ENCODE measurements at places on chromosomes 6 and 20. TPM values are rescaled to one million over a fixed set of nuclear protein-coding genes. Genes with fewer than 3 reads are reported as not detected.
A peak's percentile ranks its signal among the peaks of the same experiment; 100 is the strongest.

PEDS1 gene
- 31.3 TPM for total RNA-seq

OR2H1 gene
- not detected for total RNA-seq

SOD2 gene
- total RNA-seq, result 64.0 TPM

OPRM1 gene
- total RNA-seq, result not detected

CTAGE9 gene
- not detected for total RNA-seq

DNA sequence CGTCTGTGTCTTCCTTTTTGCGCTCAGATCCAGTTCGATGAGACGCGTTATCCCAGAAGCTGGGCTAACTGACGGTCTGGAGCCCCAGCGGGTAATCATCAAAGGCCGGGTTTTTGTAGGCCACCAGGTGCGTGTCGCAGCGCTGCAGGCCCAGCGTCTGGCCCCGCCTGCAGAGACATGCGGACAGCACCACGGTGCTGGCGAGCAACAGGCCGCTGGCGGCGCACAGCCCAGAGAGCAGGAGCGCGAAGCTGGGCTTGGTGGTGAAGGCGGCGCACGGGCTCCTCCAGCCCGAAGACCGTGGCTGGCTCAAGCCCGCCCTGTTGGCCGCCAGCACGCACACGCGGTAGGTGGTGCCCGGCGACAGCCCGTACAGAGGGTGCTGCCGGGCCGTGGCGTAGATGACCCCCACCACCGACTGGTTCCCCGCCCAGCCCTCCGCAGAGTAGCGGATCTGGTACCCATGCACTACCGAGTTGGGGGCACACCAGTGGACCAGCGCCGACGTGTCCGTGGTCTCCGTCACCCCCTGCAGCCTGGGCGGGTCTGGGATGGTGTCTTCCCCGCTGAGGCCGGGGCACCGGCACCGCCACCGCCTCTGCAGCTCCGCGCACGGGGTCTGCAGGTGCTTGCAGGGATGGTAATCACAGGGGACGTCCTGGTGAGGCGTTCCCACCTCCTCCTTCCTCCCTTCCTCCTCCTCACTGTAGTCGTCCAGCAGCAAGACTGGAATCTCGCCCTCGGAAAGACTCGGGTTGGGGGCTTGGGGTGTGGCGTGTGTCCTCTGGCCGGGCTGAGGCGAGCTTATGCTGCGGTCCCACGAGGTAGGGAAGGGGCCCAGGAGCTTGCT lies 12.7 kb downstream of the LRRN4 start:
- H3K4me1 ChIP-seq, result no peaks in the 10 kb centered on the region
- no peak overlapping the region for H3K27ac ChIP-seq
- H3K27me3 ChIP-seq, result no peaks in the 10 kb centered on the region
- H3K4me3 ChIP-seq, result no peak overlapping the region
- peaks cover 35% of the 10 kb centered on the region for H3K36me3 ChIP-seq

GRCh38 chr20:34322267-34323105 lies 19.3 kb upstream of the AHCY start:
- H3K36me3 ChIP-seq, result no peaks in the 10 kb centered on the region
- peaks cover 18% of the 10 kb centered on the region for H3K27me3 ChIP-seq
- H3K4me3 ChIP-seq, result no peak overlapping the region
- DNase-seq, result no peak

DNA sequence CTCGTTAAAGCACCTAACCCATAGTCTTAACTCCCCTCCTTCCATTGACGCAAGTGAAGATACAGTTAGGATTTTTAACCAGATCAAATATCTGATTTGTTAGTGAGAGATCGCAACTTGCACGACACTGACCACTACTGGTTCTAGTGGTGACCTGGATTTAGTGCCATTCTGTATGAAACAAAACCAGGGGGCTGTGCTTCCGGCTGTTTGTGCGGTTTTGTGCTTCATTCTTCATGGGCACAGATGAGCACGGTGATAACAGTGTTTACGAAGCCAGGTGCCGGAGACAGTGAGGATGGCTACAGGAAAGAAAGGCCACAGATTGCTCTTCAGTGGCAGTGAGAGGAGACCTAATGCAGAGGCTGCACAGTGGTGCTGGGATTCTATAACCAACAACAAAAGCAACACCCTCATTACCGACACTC lies 75.5 kb downstream of the NOL4L start:
- peaks cover 51% of the 10 kb centered on the region for H3K36me3 ChIP-seq
- H3K4me3 ChIP-seq, result peak overlapping the region; percentile 68
- peaks cover 81% of the 10 kb centered on the region for H3K4me1 ChIP-seq
- DNase-seq, result peak; percentile 77
- peak overlapping the region; percentile 86 for H3K27ac ChIP-seq

- H3K4me1 ChIP-seq, result no peaks in the 10 kb centered on the region
- no peak overlapping the region for H3K27ac ChIP-seq
- no peaks in the 10 kb centered on the region for H3K36me3 ChIP-seq
- H3K4me3 ChIP-seq, result no peak overlapping the region
- DNase-seq, result no peak
These were observed 36.5 kb downstream of the ATP9A start for GRCh38 chr20:51731731-51732095.

- H3K36me3 ChIP-seq, result no peaks in the 10 kb centered on the region
- DNase-seq, result no peak
- H3K4me1 ChIP-seq, result peaks cover 11% of the 10 kb centered on the region
These were observed 332.0 kb downstream of the BTBD9 start for GRCh38 chr6:38307740-38308139.

GRCh38 chr20:7897781-7898364 lies 42.4 kb downstream of the HAO1 start:
- no peak overlapping the region for H3K4me3 ChIP-seq
- H3K36me3 ChIP-seq, result no peaks in the 10 kb centered on the region
- DNase-seq, result no peak

DNA sequence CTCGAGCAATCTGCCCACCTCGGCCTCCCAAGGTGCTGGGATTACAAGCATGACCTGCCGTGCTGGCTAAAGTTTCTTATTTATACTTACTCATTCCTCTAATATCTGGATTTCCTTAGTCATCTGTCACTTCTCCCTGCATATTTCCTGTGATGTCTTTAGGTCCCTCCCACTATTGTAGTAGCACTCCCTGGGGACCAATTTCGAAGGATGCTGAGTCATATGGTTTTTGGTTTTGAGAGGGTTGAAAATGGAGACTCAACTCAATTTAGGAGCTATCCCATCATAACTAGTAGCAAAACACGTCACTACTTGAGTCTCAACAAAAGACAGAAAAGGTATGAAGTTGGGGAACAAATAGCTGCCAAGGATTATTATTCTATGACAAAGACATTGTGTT lies 20.2 kb downstream of the MCUR1 start:
- H3K4me1 ChIP-seq, result peaks cover 22% of the 10 kb centered on the region
- no peaks in the 10 kb centered on the region for H3K27me3 ChIP-seq
- H3K36me3 ChIP-seq, result peaks cover 26% of the 10 kb centered on the region
- H3K4me3 ChIP-seq, result no peak overlapping the region

- peaks cover 5% of the 10 kb centered on the region for H3K4me1 ChIP-seq
- peaks cover 27% of the 10 kb centered on the region for H3K27me3 ChIP-seq
- H3K27ac ChIP-seq, result no peak overlapping the region
- no peak for DNase-seq
These were observed 4.9 kb upstream of the TOX2 start for GRCh38 chr20:43909720-43910119.

DNA sequence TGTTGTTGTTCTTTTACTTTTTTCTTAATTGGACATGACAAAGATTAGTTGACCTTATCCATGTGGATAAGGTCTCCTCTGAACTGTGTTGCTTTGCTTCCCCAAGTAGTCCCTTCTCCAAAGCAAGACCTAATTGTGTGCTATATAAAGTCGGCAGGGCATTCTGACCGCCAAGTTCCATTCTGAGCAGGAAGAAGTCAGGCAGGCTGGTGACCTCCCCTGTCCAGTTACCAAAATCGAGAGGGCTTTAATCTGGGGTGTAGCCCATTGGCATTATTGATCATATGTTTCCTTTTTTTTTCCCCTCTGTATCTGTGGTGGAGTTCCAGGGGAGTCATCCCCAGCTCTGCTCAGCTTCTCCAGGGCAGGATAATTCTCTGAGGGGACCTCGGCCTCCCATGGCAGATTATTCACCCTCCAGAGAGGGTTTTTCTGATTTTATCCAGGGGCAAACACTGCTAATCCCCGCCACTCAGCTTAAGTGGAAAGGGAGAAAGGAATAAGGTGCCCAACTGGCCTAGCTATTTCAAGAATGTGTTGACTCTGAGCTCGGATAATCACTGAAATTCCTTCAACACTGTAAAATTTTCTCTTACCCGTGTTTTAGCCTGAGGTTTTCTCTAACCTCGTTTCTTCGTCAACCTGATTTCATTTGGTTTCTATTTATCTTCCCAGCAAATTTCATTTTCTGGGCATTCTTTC lies 71.8 kb upstream of the L3MBTL3 start:
- H3K36me3 ChIP-seq, result no peaks in the 10 kb centered on the region
- DNase-seq, result no peak
- no peaks in the 10 kb centered on the region for H3K4me1 ChIP-seq
- peaks cover 8% of the 10 kb centered on the region for H3K27me3 ChIP-seq

DNA sequence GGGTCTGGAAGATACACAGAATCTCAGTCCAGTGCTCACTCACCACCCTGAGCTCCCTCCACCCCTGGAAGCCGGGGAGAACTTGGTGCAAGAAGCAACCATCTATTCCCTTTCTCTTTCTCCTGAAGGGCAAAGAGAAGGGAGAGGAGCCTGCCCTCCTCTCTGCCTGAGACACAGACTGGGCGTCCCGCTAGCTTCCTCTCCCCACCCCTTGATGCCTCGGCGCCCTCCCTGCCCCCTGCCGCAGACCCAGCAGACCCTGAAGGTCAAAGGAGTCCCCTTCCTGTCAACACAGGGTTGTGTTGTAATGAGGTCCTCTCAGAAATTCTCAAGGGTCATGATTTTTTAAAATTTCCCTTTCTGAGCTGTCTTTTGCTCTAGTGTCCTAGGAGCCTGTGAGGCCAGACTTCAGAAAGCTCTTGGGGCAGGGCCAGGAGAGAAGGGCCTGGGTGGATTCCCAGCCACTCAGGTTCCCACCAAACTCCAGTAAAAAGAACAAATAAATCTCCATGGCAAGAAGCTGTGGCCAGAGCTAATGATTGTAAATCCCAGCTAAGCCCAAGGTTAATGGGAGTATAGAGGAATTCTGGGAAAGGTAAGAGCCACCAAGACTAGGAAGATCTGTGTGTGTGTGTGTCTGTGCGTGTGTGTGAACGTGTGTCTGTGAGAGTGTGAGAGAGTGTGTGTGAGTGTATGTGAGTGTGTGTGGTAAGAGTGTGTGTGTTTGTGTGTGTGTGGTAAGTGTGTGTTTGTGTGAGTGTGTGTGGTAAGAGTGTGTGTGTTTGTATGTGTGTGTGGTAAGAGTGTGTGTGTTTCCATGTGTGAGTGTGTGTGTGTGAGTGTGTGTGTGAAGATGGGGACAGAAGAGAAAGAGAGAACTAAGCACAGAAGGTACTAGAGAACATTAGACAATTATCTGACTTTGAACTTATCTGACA lies 1.1 kb upstream of the JPH2 start:
- H3K27me3 ChIP-seq, result peaks cover 44% of the 10 kb centered on the region
- no peak for DNase-seq
- H3K36me3 ChIP-seq, result no peaks in the 10 kb centered on the region
- H3K4me1 ChIP-seq, result peaks cover 12% of the 10 kb centered on the region
- no peak overlapping the region for H3K27ac ChIP-seq
- H3K4me3 ChIP-seq, result no peak overlapping the region

GRCh38 chr6:97626671-97627441 lies 343.8 kb upstream of the MMS22L start:
- DNase-seq, result no peak
- no peak overlapping the region for H3K4me3 ChIP-seq
- no peaks in the 10 kb centered on the region for H3K4me1 ChIP-seq
- no peaks in the 10 kb centered on the region for H3K27me3 ChIP-seq
- H3K36me3 ChIP-seq, result no peaks in the 10 kb centered on the region

- DNase-seq, result no peak
- H3K27me3 ChIP-seq, result peaks cover 81% of the 10 kb centered on the region
- H3K4me3 ChIP-seq, result no peak overlapping the region
- H3K4me1 ChIP-seq, result peaks cover 12% of the 10 kb centered on the region
- H3K36me3 ChIP-seq, result no peaks in the 10 kb centered on the region
These were observed 873 bp upstream of the GCM2 start for GRCh38 chr6:10882657-10883171.

DNA sequence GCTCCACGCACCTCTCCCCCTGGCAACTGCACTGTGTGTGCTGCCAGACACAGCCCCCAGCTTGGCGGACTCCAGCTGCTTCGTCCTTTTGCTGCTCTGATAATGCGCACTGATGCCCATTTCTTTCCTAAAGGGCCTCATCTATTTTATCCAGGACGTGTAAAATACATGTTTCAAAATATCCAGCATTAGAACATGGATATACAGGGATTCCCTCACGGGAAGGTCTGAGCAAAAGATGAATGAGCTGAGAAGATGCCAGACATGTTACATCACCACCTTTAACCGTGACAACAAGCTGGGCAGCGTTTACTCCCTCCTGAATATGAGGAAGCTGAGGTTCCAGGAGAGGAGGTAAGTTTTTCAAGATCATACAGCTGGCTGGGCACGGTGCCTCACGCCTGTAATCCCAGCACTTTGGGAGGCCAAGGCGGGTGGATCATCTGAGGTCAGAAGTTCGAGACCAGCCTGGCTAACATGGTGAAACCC lies 32.8 kb downstream of the TNXB start:
- no peak overlapping the region for H3K27ac ChIP-seq
- no peak overlapping the region for H3K4me3 ChIP-seq
- no peaks in the 10 kb centered on the region for H3K36me3 ChIP-seq
- no peaks in the 10 kb centered on the region for H3K4me1 ChIP-seq
- no peak for DNase-seq
- no peaks in the 10 kb centered on the region for H3K27me3 ChIP-seq

DNA sequence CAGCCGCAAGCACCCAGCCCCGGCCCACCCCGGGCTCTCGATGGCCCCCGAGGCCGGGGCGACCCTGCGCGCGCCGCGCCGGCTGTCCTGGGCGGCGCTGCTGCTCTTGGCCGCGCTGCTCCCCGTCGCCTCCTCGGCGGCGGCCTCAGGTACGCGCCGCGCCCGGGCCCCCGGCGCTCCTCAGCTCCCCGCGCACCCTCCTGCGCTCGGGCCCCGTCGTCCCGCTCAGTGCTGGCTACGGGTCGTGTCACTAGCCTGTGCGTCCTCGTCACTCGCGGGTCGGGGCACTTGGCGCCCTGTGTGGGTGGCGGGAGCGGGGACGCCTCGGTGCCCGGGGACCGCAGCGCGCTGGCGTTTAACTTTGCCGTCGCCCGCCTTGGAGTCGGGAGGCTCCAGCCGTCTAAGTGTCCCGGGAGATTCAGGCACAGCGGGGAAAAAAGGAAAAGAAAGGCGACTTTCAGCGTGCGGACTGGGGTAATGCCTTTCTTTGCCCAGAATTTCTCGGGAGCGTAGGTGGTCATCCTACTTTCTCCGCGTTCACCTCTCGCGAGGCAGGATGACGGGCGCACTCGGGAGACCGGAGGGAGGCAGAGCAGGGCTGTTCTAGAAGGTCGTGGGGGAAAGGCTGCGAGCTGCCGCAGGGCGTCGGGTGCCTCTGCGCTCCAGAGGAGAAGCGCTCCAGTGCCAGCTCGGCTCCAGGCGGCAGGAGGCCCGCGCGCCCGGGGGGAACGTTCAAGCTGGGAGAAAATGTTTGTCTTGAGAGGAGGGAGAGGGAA lies 545 bp downstream of the FNDC1 start:
- H3K36me3 ChIP-seq, result no peaks in the 10 kb centered on the region
- H3K4me1 ChIP-seq, result peaks cover 26% of the 10 kb centered on the region
- DNase-seq, result no peak
- H3K27me3 ChIP-seq, result peaks cover 86% of the 10 kb centered on the region
